Dermis blood vessel endothelial cell (primary cell): ENCODE measurements at places on chromosomes 1 and 21. TPM values are rescaled to one million over a fixed set of nuclear protein-coding genes. Genes with fewer than 3 reads are reported as not detected.

Gene PIGM
- total RNA-seq: 2.6 and 3.5 TPM in 2 replicates

GRCh38 chr1:14296795-14297194 lies 301.7 kb upstream of the KAZN start:
- DNase-seq: no peak

Gene S100A8
- total RNA-seq: not detected in 2 replicates

DNA sequence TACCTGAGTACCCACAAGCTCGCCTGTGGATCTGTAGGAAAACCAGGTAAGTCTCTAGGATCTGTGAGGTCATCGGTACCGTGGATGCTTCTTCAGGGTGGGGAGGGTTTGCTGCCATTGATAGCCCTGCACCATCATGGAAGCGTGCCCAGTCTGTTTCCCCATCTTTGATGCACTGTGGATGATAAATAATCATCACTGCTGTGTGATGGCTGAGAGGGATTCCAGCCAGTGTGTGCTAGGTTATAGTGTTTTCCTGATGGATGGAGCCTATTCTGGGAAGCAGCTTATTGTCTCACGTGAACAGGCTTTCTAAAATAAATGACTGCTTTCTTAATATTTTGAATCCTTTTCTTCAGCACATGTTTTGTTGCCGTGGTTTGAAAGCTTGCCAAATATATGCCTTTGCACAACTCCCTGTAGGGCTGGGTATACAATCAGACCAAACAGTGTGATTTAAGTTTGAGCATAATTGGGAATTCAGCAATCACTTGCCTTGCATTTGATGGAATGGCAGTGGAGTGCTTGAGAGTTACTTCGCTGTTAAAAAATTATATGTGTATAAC lies 113.8 kb downstream of the CAMTA1 start:
- DNase-seq: no peak

Gene GPR52
- 0.33 and 1.0 TPM in 2 replicates for total RNA-seq

Gene FBXO42
- total RNA-seq: 14.0 and 15.8 TPM in 2 replicates

Gene CD5L
- total RNA-seq: not detected in 2 replicates

Gene CAMK1G
- not detected in 2 replicates for total RNA-seq

- DNase-seq: no peak
Measured at GRCh38 chr1:215045698-215046308, 36.7 kb upstream of the KCNK2 start.

DNA sequence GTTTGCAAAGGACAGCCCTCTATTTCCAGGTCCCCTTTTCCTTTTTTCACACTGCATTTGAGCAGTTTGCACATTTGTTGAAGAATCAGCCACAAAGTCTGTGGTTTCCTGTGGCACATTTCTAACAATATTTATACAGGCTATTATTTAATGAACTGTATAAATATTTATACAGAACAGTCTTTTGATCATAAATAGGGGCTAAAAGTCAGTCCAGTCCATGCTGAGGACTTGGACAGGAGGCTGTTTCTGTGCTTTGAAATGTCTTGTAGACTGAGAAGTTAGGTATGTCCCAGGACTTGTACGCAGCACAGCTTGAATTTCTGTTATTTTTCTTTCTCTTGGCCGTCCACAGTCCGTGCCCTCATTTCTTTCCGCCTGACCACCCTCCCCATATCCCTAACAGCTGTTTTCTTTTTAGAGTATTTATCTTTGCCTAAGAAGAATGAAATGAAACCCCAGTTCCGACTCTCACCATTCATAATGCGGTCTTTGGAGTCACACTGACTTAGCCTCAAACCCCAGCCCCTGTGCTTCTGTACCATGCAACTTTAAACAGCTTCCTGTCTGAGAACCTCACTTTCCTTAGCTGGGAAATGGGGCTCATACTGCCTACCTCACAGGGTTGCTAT lies 19.7 kb downstream of the FGGY start:
- DNase-seq: peak; percentile 17

Gene PLA2G5
- not detected in 2 replicates for total RNA-seq

GRCh38 chr1:170668209-170669106 lies 4.5 kb downstream of the PRRX1 start:
- DNase-seq: no peak

DNA sequence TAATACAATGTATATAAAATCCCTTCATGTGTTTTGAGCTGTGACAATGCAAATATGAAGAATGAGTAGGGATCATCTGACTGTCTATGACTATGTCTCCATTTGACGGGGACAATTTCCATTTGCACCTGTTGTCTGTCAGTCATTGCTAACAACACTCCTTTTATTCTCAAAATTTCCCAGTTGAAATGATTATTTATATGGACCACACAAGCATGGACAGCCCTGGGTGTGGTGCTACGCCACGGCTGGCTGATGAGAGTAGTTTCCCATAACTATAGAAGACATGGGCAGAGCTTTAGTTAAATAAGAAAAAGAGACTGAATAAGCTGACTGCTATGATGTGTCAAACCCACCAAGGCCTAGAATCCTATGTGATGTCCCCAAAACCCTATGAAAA lies 135.8 kb downstream of the MAP3K21 start:
- DNase-seq: no peak

Gene UMODL1
- not detected in 2 replicates for total RNA-seq

DNA sequence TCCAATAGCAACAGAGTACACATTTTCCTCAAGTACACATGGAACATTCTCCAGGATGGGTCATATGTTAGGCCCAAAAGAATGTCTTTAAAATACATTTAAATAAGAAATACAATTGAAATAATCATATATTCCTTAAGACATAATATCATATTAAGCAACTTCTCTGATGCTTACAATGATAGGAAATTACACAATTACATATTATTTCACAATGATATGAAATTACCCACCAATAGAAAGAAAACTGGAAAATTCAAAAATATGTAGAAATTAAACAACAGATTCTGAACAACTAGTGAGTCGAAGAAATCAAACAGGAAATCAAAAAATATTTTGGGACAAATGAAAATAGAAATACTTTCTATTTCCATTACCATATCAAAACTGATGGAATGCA lies 45.6 kb downstream of the FLVCR1 start:
- DNase-seq: no peak

DNA sequence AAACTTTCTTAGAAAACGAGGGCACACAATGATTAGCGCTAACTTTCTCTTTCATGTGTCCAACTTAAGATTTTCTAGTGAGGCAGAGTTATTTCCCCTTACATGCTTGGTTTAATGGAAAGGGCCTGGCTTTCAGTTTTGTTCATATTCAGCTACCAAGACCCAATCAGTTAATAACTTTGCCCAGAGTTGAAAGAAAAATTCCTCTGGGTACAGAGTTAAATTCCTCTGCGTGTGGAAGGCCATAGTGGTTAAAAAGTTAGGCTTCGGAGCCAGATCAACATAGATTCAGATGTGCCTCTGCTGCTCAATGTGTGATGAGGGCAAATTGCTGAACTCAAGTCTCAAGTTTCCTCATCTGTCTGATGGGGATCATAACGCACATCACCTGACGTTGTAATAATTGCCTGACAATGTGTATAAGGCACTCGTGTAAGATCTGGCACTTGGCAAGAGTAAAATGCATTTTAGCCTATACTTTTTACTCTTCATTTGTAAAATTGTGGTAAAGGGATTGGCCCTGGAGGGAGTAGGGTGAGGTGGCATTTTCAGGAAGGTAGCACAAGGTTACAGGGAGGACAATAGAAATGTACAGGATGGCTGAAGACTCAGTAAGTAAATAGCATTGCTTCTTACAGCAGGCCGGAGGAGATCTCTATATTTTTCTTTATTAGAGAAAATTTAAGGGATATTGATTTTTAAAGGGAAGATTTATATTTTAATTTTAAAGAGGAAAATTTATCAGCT lies 103.4 kb downstream of the ROR1 start:
- DNase-seq: no peak
